ENCODE measurements at places on chromosomes 5 and 9. TPM values are rescaled to one million over a fixed set of nuclear protein-coding genes. Genes with fewer than 3 reads are reported as not detected.

Gene FAM153A
- total RNA-seq, result not detected

Gene PCDHB14
- 1.3 TPM for total RNA-seq

Gene HACD4
- total RNA-seq, result 12.1 TPM

Gene OR13D1
- total RNA-seq, result not detected

Gene TMEM252
- total RNA-seq, result not detected

Gene PCDHA9
- total RNA-seq, result 0.73 TPM

Gene XPA
- total RNA-seq, result 15.9 TPM

Gene TCF7
- total RNA-seq, result not detected

Gene GABRA6
- total RNA-seq, result not detected

Gene PHF24
- total RNA-seq, result not detected

Gene SPINK4
- not detected for total RNA-seq

Gene MCC
- total RNA-seq, result 9.3 TPM

Gene ADRA1B
- 0.45 TPM for total RNA-seq

Gene PKD2L2
- not detected for total RNA-seq

Gene NME5
- not detected for total RNA-seq

Gene ORM1
- not detected for total RNA-seq

Gene RNF183
- total RNA-seq, result 0.43 TPM

Gene ENG
- 45.5 TPM for total RNA-seq

Gene PHF19
- total RNA-seq, result 13.3 TPM

Gene COL15A1
- total RNA-seq, result 26.3 TPM

Gene ANKRD18B
- not detected for total RNA-seq

Gene CCDC192
- not detected for total RNA-seq

Gene EGFLAM
- total RNA-seq, result 1.4 TPM

Gene NR6A1
- total RNA-seq, result 1.5 TPM

Gene SCGB3A2
- not detected for total RNA-seq

Gene KCNMB1
- 14.7 TPM for total RNA-seq

Gene ADRB2
- total RNA-seq, result 5.9 TPM

Gene SPOCK1
- total RNA-seq, result 10.1 TPM
